ENCODE measurements at places on chromosomes 6 and 20. TPM values are rescaled to one million over a fixed set of nuclear protein-coding genes. Genes with fewer than 3 reads are reported as not detected.

DEFB124 gene
- total RNA-seq = not detected

KCNK5 gene
- 0.07 TPM for total RNA-seq

PTK6 gene
- 0.70 TPM for total RNA-seq

SLC17A1 gene
- not detected for total RNA-seq

SLC16A10 gene
- total RNA-seq = 0.09 TPM

TTLL9 gene
- not detected for total RNA-seq

DTNBP1 gene
- 2.6 TPM for total RNA-seq

CDH26 gene
- 2.0 TPM for total RNA-seq

ZNF512B gene
- total RNA-seq = 10.5 TPM

OR12D3 gene
- total RNA-seq = not detected

COL20A1 gene
- total RNA-seq = not detected

PSORS1C2 gene
- 0.33 TPM for total RNA-seq

ABHD16B gene
- total RNA-seq = not detected

RBPJL gene
- not detected for total RNA-seq

OPRL1 gene
- 0.28 TPM for total RNA-seq

MICB gene
- 9.3 TPM for total RNA-seq

COL19A1 gene
- not detected for total RNA-seq

BMP5 gene
- not detected for total RNA-seq

TAGAP gene
- 0.42 TPM for total RNA-seq

DXO gene
- total RNA-seq = 16.1 TPM

MICAL1 gene
- total RNA-seq = 15.7 TPM

ZC2HC1B gene
- total RNA-seq = 1.3 TPM

SLC22A7 gene
- total RNA-seq = not detected

RNF39 gene
- total RNA-seq = 4.9 TPM

CUTA gene
- total RNA-seq = 155 TPM

HRH3 gene
- total RNA-seq = not detected

FOXS1 gene
- total RNA-seq = not detected

HBS1L gene
- total RNA-seq = 50.5 TPM

RTF2 gene
- total RNA-seq = 47.3 TPM

RREB1 gene
- total RNA-seq = 24.9 TPM

APCDD1L gene
- total RNA-seq = 1.5 TPM

ARMH2 gene
- total RNA-seq = not detected

LRRC73 gene
- 0.21 TPM for total RNA-seq

PI16 gene
- not detected for total RNA-seq

LHFPL5 gene
- not detected for total RNA-seq

SLC17A9 gene
- 1.6 TPM for total RNA-seq

CYP39A1 gene
- total RNA-seq = 2.4 TPM

RNF182 gene
- not detected for total RNA-seq

NKX2-2 gene
- not detected for total RNA-seq

SLC17A3 gene
- not detected for total RNA-seq

ALDH5A1 gene
- 1.6 TPM for total RNA-seq

HAO1 gene
- total RNA-seq = not detected

ACTL10 gene
- total RNA-seq = 3.2 TPM

SOX12 gene
- total RNA-seq = 7.3 TPM

All from airway epithelial cell (primary cell).